ENCODE measurements at places on chromosomes 6 and 20.

- no peak for DNase-seq
These were observed 375.7 kb upstream of the POU3F2 start for GRCh38 chr6:98458708-98459107.

GRCh38 chr20:62545271-62545670 is 69.5 kb upstream of the GATA5 start:
- DNase-seq = no peak

GRCh38 chr6:84227044-84227433 is 404 bp downstream of the CEP162 start:
- no peak for DNase-seq

DNA sequence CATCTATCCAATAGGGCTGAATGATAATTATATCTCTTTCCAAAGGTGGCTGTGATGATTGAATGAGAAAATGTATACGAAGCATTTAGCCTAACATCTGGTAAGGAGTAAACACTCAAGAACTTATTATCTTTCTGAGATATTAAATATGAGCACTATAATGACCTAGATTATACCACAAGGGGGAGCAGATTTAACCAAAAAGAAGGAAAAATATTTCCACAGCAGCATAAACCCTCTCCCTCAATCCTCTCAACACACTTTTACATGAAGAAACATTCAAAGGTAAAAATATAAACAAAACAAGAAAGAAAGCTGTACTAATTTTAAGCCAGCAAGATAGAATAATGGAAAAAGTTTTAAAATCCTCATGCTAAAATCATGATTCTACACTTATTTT is 68.4 kb downstream of the SHPRH start:
- DNase-seq = no peak

DNA sequence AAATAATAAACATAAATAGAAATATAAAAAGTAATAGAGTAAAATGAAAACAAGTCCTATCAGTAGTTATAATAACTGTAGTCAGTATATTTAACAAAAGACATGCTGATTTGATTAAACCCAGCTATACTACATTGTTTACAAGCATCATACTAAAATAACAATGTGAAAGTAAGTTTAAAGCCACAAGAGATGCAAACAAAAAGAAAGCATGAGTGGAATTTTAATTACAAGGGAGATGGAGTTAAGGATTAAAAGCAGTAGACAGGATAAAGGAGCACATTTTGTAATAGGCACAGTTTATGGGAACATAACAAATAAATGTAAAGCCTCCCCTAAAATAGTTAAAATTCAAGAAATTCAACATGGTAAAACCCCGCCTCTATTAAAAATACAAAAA is 41.5 kb downstream of the SENP6 start:
- no peak for DNase-seq

DNA sequence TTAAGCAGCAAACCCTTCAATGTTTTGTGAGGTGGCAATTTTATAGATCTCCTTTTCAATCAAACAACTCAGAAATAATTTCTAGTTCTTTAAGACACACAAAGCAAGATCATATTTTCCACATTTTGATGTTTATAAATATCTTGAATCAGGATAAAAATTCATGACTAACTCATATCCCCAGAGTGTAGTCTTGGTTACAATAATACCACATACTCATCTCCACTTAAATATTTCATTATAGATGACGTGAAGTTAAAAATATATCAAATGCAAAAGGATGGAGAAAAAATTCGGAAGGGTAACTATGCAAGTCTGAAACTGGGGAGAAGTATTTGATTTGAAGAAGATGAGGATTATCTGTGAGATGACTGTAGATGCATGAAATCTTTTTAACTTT is 59.8 kb upstream of the HIVEP1 start:
- DNase-seq = no peak

- DNase-seq = no peak
These were observed 47.6 kb downstream of the PPP1R3G start for GRCh38 chr6:5132731-5133130.

- no peak for DNase-seq
These were observed 37.4 kb downstream of the RBM24 start for GRCh38 chr6:17318435-17319165.

- no peak for DNase-seq
These were observed 209.9 kb downstream of the PTPRK start for GRCh38 chr6:128310451-128310850.

DNA sequence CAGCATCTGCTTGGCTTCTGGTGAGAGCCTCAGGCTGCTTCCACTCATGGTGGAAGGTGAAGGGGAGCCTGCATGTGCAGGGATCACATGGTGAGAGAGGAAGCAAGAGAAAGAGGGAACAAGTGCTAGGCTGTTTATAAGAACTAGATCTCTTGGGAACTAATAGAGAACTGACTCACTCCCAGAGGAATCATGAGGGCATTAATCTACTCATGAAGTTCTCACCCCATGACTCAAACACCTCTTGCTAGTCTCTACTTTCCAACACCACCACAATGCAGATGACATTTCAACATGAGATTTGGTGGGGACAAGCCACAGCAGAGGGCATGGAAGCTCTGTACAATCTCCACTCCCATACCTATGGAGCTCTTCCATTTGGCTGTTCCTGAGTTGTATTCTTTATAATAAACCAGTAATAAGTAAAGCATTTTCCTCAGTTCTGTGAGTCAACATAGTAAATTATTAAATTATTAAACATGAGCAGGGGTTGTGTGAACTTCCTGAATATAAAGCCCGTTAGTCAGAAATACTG is 524.1 kb upstream of the NRSN1 start:
- DNase-seq = no peak

DNA sequence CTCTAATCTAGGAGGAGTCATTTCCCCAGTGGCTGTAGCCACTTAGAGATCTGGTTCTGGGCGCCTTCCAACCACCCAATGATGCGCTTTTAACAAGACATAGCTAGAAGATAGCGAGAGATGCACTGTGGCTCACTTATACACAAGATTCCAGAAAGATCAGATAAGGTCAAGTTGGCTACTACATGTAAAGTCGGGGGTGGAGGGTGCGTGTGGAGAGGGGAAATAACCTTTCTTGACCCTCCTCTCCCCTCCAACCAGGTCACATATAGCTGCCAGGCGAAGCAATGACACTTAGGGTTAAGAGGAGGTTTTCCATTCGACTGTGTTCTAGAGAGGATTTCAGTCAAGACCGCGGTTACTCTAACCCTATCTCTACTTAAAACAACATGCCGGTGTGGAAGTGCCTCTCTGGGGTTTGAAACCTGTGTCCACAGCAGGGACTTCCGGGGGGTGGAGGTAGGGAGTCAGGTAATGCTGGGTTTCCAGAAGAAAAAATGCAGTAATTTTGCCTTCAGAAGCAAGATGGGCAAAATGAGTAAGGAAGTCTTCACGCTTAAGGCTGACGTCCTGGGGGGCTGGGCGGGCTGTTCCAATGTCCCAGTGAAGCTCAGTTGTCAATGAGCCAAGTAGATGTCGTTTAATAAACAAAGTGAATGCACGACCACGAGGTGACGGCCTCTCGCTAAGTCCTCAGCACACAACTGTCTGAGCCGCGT is 1.8 kb upstream of the SIM1 start:
- no peak for DNase-seq

GRCh38 chr6:43951063-43951755 is 176.0 kb downstream of the MRPL14 start:
- no peak for DNase-seq

- no peak for DNase-seq
These were observed 6.7 kb downstream of the TCEA2 start for GRCh38 chr20:64069614-64070243.

DNA sequence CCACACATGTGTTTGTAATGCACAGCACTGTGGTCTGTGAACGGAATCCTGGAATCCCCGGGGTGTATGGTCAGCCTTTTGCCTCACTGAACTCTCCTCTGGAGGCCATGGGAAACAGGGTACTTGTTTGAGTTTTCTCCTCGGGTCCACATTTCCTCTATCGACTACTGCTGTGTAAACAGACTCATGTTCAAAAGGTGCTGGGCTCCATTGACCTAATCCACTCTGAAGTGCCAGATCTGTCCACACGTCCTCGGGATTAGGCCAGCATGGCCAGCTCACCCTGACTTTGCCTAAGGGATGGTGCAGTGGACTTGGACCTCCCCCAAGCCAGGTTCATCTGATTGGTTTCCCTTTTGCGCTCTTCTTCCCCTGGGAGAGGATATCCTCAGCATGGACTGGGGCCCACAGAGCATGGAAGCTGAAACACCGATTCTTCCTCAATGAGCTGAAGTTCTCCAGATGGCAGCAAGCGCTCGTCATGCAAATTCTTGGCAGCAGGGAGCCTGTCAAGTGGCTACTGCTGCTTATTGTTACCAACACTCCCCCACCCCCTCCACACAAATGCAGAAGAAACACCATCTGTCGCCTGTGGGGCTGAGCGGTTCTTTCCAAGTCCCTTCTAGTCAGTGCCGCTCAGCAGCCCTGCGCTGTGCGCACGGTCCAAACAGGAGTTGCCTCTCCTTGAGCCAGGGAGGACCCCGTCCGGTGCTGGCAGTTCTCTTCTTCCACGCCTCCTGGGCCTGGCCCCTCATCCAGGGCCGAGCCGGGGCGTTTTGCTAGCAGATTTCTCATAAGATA is 292.6 kb upstream of the MARCKS start:
- no peak for DNase-seq
